ENCODE measurements at places on chromosomes 11 and 22.

- ATAC-seq, result no peak
Observed at GRCh38 chr11:65992056-65992455, 9.9 kb downstream of the EIF1AD start.

GRCh38 chr11:34356130-34356529, 1.7 kb downstream of the ABTB2 start:
- no peak for ATAC-seq

GRCh38 chr11:10038521-10039302, 255.3 kb downstream of the SBF2 start:
- no peak for ATAC-seq

- ATAC-seq, result no peak
Observed at GRCh38 chr11:31711137-31711536, 100.0 kb downstream of the PAX6 start.

DNA sequence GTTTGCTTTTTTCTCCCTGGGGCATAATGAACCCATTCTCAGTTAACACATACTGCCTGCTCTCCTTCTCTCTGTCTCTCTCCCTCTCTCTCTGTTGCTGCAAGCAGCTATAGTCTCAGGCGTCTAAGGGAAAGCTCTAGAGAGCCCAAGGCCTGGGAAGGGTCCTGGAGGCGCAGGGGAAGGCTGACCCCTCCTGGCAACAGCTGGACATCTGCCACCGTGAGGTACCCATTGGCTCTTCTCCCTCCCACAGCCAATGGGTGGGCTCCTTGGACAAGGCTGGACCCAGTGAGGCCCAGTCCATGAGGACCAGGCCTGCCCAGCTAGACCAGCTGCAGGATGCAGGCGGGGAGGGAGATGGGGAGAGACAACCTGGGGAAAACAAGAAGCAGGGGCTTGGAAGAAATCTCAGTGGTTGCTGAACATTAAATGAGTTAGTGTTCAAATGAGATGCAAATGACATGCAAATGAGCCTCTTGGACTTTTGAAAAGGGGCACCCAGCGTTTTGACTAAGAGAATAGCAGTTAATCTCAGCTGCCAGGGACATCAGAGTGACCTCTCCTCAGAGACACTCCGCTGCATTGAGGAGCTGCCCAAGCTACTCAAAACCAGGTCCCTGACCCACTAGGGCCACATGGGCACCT, 349.7 kb downstream of the BUD13 start:
- no peak for ATAC-seq

DNA sequence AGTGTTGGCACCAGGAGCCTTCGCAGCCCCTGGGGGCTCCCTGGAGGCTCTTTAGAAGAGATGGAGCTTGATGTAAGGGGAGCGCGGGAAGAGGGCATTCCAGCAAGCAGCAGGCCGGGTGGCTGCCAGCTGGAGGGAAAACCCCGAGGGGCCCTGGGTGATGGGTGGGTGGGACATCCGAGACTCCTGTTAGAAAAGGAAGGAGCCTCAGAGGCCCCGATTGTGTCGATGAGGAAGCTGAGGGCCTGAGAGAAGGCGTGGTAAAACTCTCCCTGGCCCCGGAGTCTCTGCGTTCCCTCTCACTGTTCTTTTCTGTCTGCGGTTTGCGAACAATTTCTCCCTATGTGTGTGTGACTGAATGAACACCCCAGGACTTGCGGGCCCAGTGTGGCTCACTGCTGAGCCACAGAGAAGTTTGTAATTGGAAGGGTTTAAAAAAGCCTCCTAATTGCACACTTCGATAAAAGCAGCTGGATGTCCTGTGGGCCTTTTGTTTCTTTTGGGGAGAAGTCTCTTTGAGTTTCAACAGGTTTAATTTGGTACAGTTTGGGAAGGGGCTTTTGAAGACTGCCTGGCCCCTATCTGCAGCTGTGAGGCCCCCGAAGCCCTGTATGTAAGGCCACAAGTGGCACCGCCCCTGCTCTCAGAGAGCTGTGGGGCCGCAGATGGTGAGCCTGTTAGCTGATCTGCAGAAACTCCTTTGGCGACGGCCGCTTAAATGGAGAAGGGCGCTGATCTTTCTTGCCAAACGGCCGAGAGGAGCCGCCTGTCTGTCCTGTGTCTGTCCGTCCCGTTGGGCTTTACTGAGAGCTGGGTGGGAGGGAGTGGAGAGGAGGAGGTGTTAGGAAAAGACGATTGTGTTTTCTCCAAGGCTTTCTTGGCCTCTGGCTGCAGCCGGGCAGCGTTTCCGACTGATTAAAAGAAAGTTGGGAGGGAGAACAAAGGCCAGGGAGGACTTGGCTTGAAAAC, 2.0 kb downstream of the FBLN1 start:
- no peak for ATAC-seq

DNA sequence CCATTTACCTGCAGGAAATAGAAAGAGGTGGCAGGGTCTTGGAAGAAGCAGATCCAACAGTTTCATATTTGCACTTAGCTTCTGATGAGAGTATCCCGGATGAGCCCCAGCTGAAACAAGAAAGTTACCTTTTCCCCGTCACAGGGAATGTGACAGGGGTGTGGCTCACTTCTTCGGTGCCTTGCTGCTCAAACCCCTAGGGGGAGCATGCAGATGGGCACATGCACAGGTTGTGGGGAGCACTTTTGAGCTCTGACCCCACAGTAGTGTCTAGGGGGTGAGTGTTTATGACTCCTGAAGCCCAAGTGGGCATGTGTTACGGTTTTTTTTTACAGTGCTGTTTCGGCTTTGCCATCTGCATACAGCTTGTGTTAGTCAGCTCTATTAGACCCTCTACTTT, 1221.0 kb downstream of the JRKL start:
- ATAC-seq, result no peak

DNA sequence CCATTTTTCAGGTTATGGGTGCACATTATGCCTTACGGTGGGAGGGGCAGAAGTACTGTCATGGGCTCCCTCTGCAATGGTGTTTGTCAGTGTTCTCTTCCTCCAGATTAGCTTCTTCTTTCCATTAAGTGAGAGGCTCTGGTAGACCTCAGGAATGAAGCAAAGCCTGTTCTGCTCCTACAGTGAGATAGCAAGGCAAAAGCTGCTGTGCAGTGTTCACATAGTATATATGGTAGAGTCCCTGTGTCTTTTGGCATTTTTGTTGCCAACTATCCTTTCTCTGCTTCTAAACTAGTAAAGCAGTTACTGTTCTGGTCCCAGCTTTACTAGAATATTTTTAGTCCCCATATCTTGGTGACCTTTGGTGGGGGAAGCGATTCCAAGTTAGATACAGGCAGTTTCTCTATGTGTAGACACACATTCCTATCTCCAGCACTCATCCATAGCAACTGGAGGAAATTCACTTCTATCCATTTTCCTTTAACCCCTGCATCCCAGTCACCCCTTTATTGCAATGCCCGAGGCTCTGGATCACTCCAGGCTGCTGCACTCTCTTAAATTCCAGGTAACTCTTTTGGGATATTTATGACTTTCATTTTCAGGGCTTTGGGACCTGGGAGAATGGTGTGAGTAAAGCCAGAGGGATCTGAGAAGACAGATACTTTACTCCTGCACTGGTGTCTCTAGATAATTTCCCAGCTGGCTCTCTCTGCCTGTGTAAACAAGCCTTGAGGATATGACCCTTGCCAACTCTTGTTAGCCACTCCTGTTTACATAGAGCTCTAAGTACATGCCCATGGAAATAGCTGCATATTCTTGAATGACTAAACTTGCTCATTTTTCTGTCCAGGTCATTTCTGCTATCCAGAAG, 3.9 kb upstream of the TRIM34 start:
- no peak for ATAC-seq

- no peak for ATAC-seq
Observed at GRCh38 chr22:33882991-33883390, 37.3 kb downstream of the LARGE1 start.

DNA sequence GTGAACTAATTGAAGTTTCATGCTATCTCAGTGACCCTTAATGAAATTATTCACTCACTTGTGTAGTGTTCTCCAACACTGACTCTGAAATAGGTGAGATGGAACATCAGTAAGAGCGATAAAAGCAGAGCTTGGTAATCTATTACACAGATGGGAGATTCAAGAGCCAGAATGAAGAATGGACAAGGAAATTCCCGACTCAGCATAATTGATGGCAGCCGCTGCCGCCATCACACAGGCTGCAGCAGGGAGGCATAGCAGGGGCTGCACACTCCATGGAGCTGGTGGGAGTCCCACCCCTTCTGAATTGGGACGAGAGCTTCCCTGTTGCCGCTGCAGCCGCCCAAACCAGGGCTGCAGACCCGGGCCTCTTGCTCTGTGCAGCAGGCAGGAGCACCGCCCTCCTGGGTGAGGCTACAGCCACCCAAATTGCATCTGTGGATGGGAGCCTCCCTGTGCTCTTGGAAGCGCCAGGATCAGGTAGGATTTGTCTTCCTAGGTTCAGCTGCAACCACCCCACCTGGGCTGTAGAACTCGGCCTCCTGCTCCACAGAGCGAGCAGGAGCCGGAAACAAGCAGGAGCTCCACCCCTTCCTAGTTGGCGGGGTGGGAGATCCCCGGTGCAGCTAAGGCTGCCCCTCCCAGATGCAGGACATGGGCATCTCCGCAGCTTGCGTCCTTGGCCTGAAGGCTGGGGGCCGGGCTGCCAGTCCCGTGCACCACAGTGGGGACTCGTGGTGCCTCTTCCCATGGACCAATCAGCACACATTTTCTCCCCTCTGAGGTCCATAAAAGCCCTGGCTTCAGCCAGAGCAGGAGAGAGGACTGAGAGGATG, 535.1 kb upstream of the LUZP2 start:
- no peak for ATAC-seq

- no peak for ATAC-seq
Observed at GRCh38 chr11:76669901-76670484, 554 bp downstream of the LRRC32 start.

DNA sequence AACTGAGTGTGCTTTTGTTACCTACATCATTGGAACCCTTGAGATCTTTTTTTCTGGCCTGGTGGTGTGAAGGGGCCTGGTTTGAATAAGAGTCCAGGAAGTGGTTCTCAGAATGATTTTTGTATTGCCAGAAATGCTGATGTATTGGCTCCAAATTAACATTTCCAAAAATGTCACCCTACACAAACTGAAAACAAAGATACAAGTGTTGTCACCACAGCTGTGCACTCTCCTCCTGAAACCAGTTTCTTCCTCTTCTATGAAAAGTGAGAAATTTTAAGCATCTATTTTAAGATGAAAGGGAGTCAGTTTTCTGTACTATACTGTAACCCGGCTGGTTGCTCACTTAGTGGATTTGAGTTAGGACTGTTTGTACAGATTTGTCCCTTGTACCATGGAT, 218.8 kb downstream of the PGR start:
- no peak for ATAC-seq
